Neural progenitor cell (in vitro differentiated cells): ENCODE measurements at places on chromosomes 11 and 22. TPM values are rescaled to one million over a fixed set of nuclear protein-coding genes. Genes with fewer than 3 reads are reported as not detected.

- DNase-seq: no peak
These were observed 74.6 kb upstream of the YWHAH start for GRCh38 chr22:31869739-31870138.

DNA sequence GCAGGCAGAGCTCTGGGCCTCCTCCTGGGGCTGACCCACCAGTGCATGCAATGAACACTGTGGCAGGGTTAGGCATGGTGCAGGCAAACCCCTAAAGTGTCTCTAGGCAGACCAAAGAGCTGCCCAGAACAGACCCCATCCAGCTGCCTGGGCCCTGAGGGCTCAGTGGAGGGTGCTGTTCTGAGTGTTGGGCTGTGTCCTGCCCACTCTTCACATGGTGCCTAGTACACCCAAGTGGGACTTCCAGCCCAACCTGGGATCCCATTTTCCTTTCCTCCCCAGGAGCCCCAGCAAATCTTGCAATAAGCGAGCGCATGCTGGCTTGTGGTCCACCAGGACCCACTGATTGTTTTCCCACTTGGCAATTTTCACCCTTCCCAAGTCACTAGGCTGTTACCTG, 26.4 kb downstream of the ARVCF start:
- DNase-seq: no peak

- no peak for DNase-seq
These were observed 1468.6 kb downstream of the BRD1 start for GRCh38 chr22:48358886-48359612.

- no peak for DNase-seq
These were observed 133.0 kb downstream of the ATG16L2 start for GRCh38 chr11:72947229-72947628.

DNA sequence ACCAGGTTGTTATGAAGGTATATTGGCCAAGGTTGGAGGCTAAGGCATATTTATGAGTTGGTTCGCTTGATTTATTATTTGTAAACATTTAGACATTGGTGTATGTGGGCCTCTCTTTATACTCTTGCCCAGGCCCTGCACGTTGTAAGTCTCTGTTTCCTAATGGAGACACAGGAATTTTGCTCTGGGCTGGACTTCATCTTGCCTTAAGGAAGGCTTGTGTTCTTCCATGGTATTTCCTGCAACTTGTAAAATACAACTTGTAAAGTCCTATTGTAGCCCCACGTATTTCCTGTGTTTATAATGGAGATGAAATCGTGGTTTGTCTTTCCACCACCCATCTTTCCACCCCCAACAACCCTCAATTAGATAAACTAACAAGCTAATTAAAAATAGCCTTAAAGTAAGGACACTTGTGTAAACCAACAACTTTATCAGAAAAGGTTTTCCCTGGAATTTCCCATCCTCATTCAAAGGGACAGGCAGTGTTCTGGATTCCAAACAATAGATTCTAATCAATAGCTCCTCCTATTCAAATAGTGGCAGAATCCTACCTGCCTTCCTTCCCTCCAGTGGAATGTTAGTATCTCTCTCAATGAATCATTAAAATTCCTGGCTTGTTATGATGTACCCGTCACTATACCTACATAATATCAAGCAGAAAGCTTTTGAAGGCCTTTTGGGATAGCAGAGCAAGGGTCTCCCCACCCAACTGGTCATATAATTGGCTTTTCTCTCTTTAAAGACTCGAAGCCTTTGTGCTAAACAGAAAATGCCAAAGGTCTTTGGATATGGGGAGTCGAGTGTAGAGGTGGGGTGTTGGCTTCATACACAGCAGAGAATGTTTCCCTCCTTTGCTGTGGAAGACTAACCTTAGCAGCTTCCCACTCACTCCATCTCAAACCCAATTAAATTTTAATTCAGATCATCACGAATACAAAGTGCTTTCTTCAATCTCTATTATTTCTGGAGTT, 77.1 kb downstream of the UBASH3B start:
- DNase-seq: no peak

GRCh38 chr11:117560780-117561530, 233.3 kb downstream of the CEP164 start:
- DNase-seq: no peak

DNA sequence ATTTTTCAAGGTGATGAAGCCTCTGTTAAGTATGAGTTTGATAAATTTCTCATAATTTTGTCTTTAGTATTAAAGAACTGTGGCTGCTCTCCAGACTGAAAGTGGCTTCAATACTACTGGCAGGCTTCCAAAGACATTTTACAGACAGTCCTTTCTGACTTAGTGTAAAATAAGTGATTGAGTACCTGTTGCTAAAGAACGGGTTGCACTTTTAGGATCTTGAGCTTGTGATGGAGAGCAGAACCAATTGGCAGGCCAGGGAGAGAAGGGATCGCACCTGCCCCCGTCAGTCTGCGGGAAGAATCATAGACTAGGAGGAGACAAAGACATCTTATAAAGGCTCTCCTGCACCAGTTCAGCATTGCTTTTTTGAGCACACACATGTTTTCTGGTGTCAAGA, 4.4 kb downstream of the NCAM1 start:
- DNase-seq: peak; percentile 10

- DNase-seq: no peak
These were observed 184.9 kb upstream of the SESN3 start for GRCh38 chr11:95415837-95416304.

- DNase-seq: peak; percentile 97
These were observed at the start of the genes EML3 and ROM1 for GRCh38 chr11:62612366-62613290. Gene EML3, minus strand, starts transcription at chr11:62612775. Its CDS starts 318 bp downstream, at chr11:62612457. Gene ROM1, plus strand, starts transcription at chr11:62613257. Its CDS starts 25 bp downstream, at chr11:62613282.

- no peak for DNase-seq
These were observed 25.7 kb downstream of the LRFN4 start for GRCh38 chr11:66882561-66883015.

PKP3 gene
- 6.5 and 8.5 TPM in 2 replicates for total RNA-seq

SCT gene
- total RNA-seq: not detected in 2 replicates

OR51V1 gene
- total RNA-seq: not detected in 2 replicates

ARHGEF17 gene
- total RNA-seq: 19.9 and 41.8 TPM in 2 replicates

YAP1 gene
- 59.9 and 91.4 TPM in 2 replicates for total RNA-seq

OR2D2 gene
- 0.56 TPM in 1 of 2 replicates, not detected in the other for total RNA-seq

THY1 gene
- total RNA-seq: 49.2 and 93.9 TPM in 2 replicates

CALCA gene
- not detected in 2 replicates for total RNA-seq
